ENCODE measurements at places on chromosomes 4 and X.

DNA sequence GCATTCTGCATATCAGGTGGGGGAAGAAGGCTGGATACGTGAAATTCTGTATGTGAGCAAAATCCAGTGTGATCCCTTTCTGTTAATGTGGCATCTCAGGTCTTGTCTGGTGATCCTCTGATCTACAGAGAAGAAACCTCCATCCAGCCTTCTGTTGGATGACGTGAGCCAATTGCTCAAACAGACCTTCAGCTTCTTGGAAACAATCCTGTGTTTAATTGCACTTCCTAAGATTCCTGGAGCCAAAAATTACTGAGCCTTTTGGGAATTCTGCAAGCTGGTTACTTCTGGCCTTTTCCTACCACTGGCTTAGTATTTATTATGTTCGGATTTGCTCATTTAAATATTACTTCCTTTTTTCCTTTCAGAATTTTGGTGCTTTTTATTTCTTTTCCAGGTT, 51.2 kb downstream of the TRIML1 start:
- no peak for DNase-seq

- no peak for DNase-seq
Observed at GRCh38 chrX:103428525-103428924, 52.2 kb downstream of the BEX3 start.

- DNase-seq: no peak
Observed at GRCh38 chrX:140724736-140725135, 15.2 kb downstream of the LINC00632 start.

GRCh38 chr4:168374772-168375523, 56.4 kb upstream of the DDX60 start:
- DNase-seq: peak; percentile 65

GRCh38 chr4:89868999-89869589, 25.6 kb upstream of the MMRN1 start:
- DNase-seq: no peak

DNA sequence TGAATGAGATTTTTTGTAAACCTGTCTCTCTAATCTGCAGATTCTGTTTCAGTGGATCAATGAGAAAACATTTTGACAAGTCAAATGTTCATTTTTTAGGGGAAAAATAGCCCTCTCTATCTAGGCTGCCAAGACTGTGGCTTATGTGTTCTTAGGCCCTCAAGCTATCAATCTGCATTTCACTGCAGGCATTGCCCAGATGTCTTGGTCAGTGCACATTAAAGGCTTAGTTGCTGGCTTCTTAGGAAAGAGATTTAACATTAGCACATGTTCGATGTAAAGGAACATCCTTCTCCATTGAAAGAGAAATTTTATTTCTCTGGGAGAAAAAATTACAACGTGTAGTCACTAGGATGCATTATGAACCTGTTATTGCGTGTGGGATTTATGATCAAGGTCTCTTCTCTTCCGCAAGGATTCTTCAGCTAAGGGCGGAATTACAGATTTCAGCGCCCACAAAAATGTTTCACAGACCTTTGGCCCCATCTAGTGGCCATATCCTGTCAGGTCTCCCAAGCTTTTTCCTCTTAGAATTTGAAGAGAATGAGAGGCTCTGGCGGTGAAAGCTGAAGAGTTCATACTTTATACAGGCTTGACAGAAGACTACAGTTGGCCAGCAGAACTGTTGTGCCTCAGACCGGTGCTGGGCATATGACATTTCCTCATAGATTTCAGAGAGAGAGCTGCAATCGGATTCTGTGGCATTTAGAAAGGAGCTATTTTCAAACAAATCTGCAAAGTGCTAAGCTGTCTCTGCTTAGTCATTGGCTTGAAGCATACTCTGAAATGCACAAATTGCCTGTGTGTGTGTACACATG, 144.6 kb upstream of the NOCT start:
- peak; percentile 81 for DNase-seq

GRCh38 chr4:155930330-155930729, 23.3 kb downstream of the CTSO start:
- no peak for DNase-seq

GRCh38 chrX:43450355-43450754, 205.7 kb upstream of the MAOA start:
- DNase-seq: peak; percentile 72

DNA sequence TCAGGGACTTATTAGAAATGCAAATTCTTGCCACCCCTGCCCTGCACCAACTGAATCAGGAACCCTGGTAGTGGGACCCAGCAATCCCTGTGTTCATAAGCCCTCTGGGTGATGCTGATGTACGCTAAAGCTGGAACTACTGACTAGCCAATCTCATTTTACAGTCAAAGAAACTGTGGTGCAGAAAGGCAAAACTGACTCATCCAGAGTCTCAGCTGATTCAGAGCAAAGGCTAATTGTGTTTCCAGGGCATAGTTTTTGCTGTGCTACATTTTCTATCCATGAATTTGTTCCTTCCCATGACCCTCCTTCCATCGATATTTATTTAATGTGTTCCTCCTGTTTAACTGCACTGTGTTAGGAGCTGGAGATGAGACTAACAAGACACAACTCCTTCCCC, 207.5 kb downstream of the REPS2 start:
- DNase-seq: no peak

GRCh38 chrX:47561659-47562151, 700 bp downstream of the ARAF start:
- no peak for DNase-seq
